H7 (cell line): ENCODE measurements at places on chromosomes 11 and 22.

DNA sequence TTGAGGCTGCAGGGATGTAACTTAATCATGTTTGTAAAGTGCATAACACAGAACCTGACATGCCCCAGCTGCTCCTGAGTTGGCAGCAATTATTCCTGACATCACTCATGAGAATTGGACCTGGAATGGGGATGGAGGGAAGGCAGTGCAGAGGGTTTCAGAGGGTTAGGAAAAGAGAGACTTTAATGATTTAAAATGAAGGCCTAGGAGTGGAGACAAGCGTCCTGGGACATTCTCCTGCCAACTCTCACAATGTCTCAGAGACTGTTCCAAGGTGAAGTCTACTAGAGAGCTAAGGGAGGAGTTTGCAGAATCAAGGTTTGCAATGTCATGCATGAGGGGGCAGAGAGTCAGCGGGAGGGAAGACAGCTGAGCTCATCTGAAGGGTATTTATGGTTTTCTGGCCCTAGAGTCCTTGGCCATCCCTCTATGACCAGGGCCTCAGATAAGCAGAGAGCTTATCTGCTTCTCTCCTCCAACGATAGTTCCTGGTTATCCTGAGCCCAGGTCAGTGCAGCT, 36.9 kb downstream of the GGTLC2 start:
- no peak for DNase-seq

DNA sequence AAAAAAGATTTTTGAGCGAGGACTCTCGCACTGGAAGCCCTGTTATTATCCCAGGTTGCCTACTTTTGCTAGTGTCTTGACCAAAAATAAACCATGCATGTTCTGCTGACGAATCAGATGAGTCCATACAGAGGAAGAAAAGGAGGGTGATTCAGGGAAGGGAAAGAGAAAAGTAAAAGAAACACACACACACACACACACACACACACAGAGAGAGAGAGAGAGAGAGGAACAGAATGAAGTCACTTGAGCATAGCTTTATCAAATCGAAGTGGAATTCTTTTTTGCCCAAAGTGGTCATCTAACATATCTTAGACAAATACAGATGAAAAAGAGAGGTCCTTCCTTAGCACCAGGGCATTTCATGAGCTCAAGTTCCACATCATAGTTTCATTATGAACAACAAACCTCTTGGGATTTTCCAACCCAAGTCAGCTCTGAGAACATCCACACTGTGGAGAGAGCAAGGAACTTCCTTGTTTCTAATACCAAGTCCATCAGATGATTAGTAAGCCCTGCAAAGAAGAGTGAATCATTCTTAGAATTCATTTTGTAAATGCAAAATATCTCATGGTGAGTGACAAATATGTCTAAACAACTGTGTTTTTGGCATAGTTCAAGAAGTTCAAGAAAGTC, 7.7 kb upstream of the MMP12 start:
- DNase-seq = no peak

- no peak for DNase-seq
Observed at GRCh38 chr22:30014244-30014643, 66.0 kb upstream of the HORMAD2 start.

DNA sequence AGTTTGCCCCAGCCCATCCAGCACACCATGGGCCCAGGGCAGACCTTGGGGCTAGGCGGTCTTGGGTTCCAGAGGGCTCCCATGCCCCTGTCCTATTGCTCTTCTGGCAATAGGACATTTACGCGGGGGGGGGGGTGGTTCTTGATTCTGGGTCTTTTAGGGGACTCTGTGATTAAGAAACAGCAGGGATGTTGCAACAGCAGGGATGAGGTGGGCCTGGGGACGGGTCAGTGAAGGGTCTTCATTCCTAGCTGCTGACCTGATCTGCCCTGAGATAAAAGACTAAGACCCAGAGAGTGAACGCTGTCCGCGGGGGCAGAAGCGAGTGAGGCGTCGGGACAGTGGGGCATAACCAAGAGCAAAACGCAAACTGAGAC, 418 bp upstream of the ADAMTS15 start:
- DNase-seq = no peak

DNA sequence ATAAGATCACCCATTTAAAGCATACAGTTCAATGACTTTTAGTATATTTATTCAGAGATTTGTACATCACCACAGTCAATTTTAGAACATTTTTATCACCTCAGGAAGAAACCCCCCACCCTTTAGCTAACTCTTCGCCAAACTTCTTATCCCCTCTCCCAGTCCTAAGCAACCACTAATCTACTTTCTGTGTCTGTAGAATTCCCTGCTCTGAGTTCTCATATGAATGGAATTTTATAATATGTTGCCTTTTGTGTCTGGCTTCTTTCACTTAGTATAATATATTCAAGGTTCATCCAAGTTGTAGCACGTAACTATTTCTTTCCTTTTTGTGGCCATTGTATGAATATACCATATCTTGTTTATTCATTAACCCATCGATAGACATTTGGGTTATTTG, 3.6 kb downstream of the ANKRD13D start:
- no peak for DNase-seq

GRCh38 chr11:64223001-64223651, 2.9 kb downstream of the TRPT1 start:
- no peak for DNase-seq

DNA sequence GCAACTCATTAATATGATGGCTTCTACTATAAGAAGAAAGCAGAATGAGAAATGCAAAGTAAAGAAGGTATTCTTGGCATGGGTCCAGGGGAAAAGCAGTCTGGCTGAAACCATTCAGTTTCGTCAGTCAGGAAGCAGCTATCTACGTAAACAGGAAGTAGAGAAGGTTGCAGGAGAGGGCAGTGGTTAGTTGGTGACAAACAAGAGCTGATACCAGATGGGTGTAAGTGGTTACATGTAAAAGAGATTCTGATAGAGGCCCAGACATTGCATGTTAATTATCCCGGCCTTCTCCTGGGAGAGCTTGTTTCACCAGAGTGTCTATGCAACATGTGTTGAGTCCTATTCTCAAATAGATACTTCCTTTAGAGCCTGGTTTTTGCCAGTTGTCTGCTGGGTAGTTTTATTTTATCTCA, 58.4 kb upstream of the PSMA1 start:
- no peak for DNase-seq
